ENCODE measurements at places on chromosomes 5 and 9. TPM values are rescaled to one million over a fixed set of nuclear protein-coding genes. Genes with fewer than 3 reads are reported as not detected.

Gene GABRA1
- total RNA-seq: not detected

Gene OR13F1
- total RNA-seq: not detected

Gene FAM169A
- not detected for total RNA-seq

Gene PCDHA8
- 0.06 TPM for total RNA-seq

Gene CTXN3
- total RNA-seq: not detected

Gene PCSK5
- total RNA-seq: 6.0 TPM

Gene SLIT3
- 180 TPM for total RNA-seq

Gene ASS1
- 249 TPM for total RNA-seq

Gene NR5A1
- not detected for total RNA-seq

Gene ECSCR
- 2.1 TPM for total RNA-seq

Gene C9orf50
- 0.12 TPM for total RNA-seq

Gene PPIC
- 88.0 TPM for total RNA-seq

Gene ACOT12
- total RNA-seq: not detected

Gene ADGRD2
- total RNA-seq: not detected

Gene GRM6
- not detected for total RNA-seq

Gene DDX41
- total RNA-seq: 113 TPM

Gene RETREG1
- total RNA-seq: 0.44 TPM

Gene FBLL1
- total RNA-seq: 0.29 TPM

Gene CAVIN4
- 0.25 TPM for total RNA-seq

Gene TMEM252
- not detected for total RNA-seq

Gene MTAP
- total RNA-seq: 18.0 TPM

Data from cardiac ventricle fibroblast (primary cell).